ENCODE measurements at places on chromosomes 2 and 18.

- no peak for DNase-seq
Measured at GRCh38 chr18:24497031-24497754, 36.8 kb downstream of the HRH4 start.

GRCh38 chr18:12023375-12023774, 42.1 kb downstream of the IMPA2 start:
- no peak for DNase-seq

- DNase-seq, result no peak
Measured at GRCh38 chr2:148650881-148651280, 6.3 kb downstream of the EPC2 start.

DNA sequence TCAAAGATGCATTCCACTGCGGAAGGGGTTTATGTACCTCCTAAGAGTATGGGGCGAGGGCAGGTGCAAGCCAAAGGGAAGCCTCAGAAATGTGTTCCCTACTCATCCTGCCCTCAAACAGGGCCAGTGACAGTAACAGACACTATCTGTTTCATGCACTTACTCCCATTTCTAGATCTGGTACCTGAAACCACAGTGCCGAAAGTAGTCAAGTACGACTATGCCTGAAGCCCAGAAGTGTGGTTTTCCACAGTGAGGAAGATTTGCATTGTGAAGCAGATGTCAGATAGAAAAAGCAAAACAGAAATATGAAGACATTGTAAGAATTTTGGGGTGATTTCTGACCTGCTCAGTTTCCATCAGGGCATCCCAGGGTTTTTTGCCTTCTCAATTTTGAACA, 748.7 kb downstream of the RNF144A start:
- no peak for DNase-seq

DNA sequence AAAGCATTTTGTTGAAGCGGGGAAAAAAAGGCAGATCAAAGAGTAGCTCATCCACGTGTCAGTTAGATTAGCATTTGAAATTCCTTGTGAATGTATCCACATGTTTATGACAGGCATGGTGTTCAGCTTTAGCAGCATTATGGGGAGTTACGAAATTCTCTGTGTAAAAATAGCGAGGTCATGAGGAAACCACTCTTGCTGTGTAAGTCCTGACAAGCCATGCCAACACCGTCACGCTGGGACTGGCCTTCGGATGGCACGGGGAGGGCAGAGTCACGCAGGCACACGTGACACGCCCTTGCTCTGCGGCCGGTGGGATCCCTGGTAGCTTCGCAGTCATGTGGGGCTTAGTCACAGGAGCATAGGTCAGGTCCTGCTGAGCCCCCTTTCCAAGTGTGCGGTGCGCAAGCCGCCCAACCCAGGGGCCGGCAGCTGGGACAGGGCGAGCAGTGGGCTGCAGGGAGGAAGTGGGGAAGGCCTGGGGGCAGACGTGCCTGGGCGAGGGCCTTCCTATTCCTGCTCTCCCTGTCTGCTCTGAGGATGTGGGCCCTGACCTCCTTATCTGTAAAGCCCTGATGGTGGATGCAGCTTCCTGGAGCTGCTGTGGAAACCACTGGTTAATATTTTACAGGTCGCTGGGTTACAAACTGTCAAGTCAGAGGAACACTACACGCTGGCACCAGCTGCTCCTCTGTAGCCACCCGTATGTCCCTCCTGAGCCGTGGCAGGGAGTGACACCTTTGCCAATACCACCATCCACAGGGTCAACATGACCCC, 18.0 kb downstream of the MBP start:
- no peak for DNase-seq

- no peak for DNase-seq
Measured at GRCh38 chr2:191635333-191636234, 42.4 kb upstream of the NABP1 start.

GRCh38 chr2:76867854-76868253, 654.3 kb downstream of the LRRTM4 start:
- DNase-seq, result no peak

- DNase-seq, result no peak
Measured at GRCh38 chr18:10935588-10935987, 213.8 kb downstream of the PIEZO2 start.

GRCh38 chr2:32064021-32064601, 755 bp downstream of the SPAST start:
- DNase-seq, result no peak

- DNase-seq, result no peak
Measured at GRCh38 chr2:28377195-28377816, 15.4 kb upstream of the FOSL2 start.

GRCh38 chr2:170715062-170715931, at the start of gene SP5:
SP5 (plus strand) TSS chr2:170715337; CDS start chr2:170715513, 176 bp downstream.
- DNase-seq, result no peak

- no peak for DNase-seq
Measured at GRCh38 chr18:23138471-23138870, 3.2 kb downstream of the CABLES1 start.

All from T-helper 9 cell (primary cell).